ENCODE measurements at places on chromosomes 6 and 20.

- DNase-seq, result no peak
Measured at GRCh38 chr6:169169941-169170582, 83.6 kb downstream of the THBS2 start.

DNA sequence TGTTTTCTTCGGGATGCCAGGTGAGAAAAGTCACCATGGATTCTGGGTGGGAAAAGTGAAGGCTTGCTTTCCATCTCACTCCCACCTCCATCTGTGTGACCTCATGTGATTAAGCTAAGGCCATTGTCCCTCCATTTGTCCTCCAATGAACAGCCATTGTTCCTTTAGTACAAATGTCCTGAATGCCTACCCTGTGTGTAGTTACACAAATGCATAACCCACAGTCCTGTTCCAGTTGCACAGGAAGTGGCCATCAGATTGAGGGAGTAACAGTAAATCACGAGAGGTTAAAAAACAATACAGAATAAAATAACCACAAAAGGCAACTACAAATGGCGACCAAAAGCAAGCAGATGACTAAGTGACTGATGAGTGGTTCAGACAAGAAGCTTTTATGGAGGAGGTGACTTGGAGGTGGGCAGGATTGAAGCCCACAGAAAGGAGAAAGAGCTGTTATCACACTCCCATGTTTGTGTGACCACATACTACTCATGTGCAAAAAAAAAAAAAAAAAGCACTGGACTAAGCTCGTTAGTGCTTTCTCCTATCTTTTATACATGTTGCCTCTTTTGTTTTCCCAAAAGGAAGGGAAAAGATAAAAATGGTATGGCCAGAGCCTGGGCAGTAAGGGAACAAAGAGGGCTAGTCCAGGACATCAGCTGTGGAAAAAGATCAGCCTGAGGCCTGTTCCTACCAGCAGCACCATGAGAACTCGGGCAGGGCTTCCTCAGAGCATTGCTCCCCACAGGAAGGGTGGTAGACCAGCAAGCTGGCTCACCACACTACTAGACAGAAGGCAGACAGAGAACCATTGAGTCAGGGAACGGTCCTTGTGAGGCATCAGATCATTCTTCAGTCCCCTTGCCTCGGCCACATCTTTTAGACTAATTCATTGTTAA, 111.0 kb downstream of the TFAP2A start:
- DNase-seq, result no peak

GRCh38 chr6:133778414-133779130, 110.3 kb upstream of the TCF21 start:
- no peak for DNase-seq

DNA sequence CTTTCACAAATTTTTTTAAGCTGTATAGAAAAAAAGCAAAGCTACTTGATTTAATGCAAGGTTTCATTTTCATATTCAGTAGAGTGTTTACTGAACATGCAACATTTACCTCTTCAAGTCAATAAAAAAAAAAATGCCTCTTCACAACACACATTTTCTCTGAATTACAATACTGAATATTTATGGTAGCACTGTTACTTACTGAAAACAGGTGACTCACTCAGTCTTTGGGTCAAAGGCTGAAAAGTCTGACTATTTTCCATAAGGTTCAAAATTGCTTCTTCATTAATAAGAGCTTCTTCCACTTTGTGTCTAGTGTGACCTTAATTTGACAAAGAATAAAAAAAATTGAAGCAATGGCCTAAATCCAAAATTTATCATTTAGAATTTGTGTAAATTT, 101.9 kb downstream of the REV3L start:
- DNase-seq, result no peak

- DNase-seq, result no peak
Measured at GRCh38 chr6:39973661-39974060, 39.4 kb upstream of the MOCS1 start.

- no peak for DNase-seq
Measured at GRCh38 chr6:4806791-4807190, 30.6 kb downstream of the CDYL start.

DNA sequence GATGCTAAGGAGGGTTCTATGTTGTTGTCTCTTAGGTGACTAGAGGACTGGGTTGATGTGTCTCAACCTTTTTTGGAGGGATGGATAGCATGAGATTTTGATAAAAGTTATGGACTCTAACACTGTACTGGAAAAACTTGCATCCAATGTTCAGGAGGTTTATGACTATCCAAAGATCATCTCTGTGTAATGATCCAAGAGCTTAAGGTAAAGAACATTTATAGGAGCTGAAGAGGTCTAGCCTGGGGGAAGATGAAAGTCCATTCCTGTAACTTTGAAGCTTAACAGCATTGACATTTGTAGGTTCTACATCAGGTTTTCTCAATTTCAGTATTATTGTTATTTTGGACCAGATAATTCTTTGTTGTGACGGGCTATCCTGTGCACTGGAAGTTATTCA, 48.9 kb downstream of the ESF1 start:
- no peak for DNase-seq
